Renal cortex interstitium (tissue), 15 donors: ENCODE measurements at places on chromosomes 3 and 15.

DNA sequence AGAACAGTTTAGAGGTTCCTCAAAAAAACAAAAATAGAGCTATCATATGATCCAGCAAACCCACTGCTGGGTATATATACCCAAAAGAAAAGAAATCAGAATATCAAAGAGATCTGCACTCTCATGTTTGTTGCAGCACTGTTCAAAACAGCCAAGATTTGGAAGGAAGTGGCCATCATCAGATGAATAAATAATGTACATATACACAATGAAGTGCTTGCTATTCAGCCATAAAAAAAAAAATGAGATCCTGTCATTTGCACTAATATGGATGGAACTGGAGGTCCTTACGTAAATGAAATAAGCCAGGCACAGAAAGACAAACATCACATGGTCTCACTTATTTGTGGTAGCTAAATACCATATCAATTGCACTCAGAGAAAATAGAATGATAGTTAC, 58.4 kb downstream of the SCAPER start:
- DNase-seq: no peak

GRCh38 chr15:58559904-58560588, 128.3 kb downstream of the LIPC start:
- no peak for DNase-seq

DNA sequence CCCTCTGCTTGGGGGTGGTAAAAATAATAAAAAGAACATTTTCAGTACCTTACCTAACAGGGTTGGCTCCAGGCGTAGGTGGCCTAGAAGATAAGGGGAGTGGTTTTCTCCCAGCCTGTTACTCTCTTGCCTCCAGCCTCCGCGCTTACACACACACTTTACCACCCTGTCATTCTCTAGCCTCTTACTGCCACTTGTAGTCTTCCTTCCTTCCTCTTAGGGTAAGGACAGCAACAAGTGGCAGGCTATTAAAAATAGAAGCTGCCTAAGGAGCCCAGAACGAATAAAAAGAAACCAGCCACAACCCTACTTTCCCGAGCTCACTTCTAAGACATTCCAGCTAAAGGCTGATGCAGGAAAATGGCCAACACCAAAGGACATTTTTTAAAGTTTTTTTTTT, 9.6 kb upstream of the LIPH start:
- DNase-seq: no peak

DNA sequence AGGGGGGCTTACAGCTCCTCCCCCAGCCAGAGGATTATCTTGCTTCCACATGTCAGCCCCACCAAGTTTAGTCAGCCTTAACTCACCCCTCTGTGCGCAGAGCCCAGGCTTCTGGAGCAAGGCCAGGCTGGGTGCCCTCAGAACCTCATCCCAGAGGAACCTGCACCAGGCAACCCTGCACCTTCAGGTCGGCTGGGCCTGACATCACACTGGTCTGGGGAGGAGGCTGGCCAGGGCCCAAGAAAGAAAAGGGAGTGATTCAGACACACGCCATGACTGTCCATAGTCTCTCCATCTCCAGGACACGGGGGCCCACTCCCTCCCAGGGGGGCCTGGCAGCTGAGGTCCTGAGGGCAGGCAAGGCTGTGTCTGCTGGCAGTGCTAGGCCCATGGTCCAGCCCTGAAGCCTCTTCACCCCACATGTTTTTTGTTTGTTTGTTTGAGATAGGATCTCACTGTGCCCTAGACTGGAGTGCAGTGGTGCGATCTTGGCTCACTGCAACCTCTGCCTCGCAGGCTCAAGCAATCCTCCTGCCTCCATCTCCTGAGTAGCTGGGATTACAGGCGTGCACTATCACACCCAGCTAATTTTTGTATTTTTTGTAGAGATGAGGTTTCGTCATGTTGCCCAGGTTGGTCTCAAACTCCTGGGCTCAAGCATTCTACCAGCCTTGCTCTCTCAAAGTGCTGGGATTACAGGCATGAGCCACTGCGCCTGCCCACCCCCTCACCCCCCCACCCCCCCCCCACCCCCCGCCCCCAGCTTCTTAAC, 11.1 kb downstream of the TNK2 start:
- no peak for DNase-seq

DNA sequence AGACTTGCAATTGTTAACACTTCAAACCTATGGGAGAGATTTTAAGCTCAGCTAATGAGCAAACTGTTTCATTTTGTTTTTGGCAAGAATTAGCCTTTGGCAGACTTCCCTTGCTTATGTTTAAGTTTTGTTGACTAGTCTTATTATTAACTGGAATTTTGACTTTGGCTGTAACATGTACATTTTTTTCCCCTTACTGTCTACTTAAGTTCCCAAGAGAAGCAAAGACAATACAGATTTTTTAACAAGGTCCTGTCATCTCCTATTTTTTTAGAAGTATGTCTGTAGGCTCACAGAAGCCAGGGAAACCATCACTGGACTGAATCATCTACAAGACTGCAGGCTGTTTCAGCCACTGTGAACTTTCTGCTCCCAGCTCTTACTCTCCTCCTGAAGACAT, 74.3 kb downstream of the DGKG start:
- DNase-seq: no peak
